Stimulated activated CD4-positive, alpha-beta T cell treated with anti-CD3 and anti-CD28 coated beads, TNF-alpha, amount 100 ng/mL, for 48 hours (primary cell): ENCODE measurements at places on chromosomes 16 and 17.

DNA sequence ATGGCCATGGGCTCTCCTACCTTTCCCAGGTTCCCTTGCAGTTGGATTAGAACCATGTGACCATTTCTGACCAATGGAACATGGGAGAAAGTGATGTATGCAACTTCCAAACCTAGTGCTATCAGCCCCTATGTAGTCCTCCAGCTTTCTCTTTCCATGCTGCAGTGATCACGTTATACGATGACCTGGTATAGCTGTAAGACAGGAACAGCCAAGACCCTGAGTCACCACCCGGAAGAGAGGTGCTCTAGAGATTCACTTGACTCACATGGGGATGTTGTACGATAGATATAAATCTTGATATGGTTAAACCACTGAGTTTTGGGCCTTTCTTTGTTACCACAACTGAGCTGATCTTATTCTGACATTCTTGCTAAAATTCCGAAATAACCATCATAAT lies 65.1 kb downstream of the NOG start:
- no peak for DNase-seq

- DNase-seq, result no peak
These were observed 56.3 kb upstream of the CDH11 start for GRCh38 chr16:65178151-65178550.

GRCh38 chr17:4476511-4477070 lies 22.1 kb upstream of the SPNS2 start:
- DNase-seq, result no peak

DNA sequence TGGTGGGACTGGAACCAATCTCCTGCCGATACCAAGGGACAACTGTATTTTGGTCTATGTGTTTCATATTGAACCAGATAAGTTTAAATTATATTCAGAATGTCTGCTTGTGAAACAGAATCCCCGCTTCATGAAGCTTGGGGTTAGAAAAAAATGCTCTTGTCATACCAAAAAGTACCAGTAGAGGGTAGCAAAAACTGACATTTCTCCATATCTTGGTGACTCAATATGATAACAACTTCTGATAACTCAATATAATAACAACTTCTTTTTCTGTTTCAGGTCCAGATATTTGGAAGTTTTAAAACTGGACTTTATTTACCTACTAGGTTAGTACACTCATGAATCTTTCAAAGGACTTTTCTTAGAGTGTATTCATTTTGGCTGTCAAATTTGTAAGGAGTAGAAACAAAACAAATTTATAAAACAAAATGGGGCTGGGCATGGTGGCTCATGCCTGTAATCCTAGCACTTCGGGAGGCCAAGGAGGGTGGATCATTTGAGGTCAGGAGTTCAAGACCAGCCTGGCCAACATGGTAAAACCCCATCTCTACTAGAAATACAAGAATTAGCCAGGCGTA lies 52.3 kb upstream of the ADCY7 start:
- no peak for DNase-seq

- DNase-seq, result no peak
These were observed at the start of gene VAT1 for GRCh38 chr17:43021741-43022512. Gene VAT1 (minus strand): TSS chr17:43022385. CDS start chr17:43022322, 63 bp downstream.

- DNase-seq, result no peak
These were observed 66.6 kb downstream of the WSB1 start for GRCh38 chr17:27360507-27360906.

DNA sequence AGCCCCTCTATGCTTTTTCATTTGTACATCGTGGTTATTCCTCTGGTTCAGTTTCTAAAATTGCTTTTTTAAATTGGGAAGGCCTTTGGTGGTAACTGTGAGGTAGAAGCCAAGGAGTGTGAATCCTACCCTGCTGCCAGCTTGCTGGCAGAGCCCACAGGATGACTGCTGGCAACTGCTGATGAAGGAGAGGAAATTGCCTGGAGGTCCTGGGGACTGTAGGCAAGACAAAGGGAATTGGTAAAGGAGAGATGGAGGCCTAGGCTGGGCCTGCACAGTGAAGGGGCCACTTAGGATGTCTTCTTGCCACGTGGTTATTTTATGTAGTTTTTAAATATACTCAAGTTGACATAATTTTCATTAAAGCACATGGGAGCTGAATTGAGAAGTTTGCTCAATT lies 15.8 kb downstream of the C17orf58 start:
- DNase-seq, result no peak

DNA sequence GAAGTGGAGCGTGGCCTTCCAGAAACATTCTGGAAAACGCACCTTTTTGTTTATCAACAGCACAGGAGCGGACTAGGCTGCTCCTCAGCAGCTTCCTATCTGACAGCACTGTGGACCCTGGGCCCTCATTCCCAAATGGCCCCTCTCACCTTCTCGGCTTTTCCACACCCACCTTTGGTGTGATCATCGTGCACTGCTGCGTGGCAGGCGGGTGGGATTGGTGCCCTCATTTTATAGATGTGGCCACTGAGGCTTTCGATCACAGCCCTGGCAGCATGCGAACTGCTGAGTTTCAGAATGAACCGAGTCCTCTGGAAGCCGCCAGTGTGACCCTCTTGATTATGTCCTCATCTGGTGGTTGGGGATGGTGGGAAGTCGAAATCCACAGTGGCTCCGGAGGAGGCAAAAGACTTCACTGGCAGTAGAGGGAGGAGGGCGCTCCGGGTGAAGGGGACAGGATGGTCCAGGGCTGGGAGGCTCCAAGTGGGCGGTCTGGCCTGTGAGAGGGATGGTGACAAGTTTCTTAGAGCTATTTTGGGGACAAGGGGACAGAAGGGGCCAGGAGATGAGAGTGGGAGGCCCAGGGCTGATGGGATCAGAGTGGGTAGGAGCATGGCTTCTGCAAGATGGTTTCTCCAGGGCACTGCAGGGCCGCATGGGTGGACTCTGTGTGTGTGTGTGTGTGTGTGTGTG lies 49.5 kb downstream of the NKD1 start:
- DNase-seq, result no peak

DNA sequence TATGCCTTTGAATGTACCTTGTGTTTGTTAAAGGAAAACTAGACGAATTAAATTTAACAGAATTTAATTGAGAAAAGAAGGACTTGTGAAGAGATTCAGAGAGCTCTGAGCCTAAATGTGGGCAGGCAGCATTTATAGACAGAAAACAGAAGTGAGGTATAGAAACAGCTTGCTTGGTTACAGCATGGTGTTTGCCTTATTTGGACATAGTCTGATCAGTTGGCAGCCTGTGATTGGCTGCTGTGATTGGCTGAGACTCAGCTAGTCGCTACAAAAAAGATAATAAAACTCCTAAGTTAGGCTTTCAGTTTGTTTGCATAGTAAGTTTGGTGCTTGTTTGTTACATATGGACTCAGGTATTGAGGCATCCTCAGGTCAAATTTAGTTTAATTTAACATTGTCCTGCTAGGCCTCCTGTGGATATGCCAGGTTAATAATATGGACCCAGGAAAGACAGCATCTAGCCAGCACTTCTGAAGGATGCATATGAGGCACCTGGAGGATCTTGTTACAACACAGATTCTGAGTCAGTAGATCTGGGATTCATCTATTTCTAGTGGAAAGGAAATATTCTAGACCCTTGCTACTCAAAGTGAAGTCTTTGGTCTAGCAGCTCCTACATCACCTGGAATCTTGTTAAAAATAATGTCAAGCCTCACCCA lies 43.4 kb downstream of the SLFN5 start:
- no peak for DNase-seq

DNA sequence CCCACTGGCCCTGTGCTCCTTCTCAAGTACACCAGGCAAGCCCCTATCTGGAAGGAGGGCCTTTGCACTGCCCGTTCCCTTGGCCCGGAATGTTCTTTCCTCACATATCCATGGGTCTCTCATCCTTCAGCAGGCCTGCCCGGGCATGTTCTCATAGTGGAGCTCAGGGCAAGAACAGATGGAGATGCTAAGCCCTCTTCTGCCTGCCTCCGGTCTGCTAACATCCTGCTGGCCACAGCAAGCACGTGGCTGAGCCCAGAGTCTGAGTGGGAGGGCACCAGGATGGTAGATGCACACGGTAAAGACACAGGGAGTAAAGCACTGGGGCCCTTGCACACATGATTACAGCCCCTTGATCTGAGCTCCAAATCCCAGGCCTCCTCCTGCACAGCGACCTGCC lies 19.8 kb upstream of the ANKRD40CL start:
- DNase-seq, result no peak

DNA sequence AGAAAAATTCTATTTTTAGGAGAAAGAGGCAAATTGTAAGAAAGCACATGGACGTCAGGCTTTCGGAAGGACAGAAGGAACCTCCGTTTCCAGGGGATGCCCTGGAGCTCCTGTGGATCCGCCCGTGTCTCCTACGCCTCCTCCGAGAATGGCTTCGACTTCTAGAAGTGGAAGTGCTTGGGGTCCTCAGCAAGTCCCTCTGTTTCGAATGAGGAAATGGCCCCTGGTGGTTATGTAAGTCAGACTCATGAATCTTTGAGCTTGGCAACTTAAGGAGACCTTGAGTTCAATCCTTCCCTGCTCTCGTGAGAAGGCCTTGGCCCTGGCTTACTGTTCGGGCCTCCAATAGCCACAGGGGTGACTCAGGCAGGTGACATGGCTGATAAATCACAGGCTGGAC lies 38.9 kb downstream of the COX4I1 start:
- no peak for DNase-seq

GRCh38 chr16:57003439-57004386 lies 14.4 kb downstream of the NLRC5 start:
- no peak for DNase-seq

- DNase-seq, result no peak
These were observed 115.0 kb downstream of the RAP1GAP2 start for GRCh38 chr17:2911035-2911754.

DNA sequence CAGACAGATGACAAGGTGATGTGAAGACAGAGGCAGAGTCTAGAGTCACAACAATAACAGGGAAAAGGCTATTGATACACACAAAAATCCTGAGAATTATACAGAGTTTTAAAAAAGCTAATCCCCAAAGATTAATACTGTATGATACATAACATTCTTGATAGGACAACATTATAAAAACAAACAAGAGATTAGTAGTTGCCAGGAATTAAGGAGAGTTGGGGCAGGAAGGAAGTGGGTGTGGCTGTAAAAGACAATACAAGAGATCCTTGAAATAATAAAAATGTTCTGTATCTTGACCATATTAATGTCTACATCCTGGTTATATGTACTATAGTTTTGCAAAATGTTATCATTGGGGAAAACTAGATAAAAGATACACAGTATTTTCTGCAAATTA lies 309.5 kb upstream of the PMFBP1 start:
- no peak for DNase-seq

DNA sequence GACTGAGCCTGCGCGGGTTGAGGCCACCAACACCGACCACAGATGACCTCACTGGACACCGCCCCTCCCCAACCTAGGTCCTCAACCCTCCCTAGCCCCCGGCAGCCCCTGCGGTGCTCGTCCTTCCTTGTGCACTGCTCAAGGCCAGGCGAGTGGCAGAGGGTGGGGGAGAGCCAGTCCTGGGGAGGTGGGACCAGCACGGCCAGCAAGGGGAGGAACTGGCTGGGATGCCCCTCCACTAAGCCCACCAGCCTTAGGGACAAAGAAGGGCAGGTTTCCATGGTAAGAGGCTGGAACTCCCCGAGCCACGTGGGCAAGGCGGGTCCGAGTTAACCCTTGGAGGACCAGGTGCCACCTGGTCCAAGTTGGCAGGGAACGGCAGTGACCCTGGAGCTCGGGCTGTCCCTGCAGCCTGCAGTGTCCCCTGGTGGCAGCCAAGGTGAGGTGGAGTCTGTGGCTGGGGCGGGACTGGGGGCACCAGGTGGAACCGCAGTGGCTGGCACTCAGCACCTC lies 9.2 kb downstream of the FSCN2 start:
- no peak for DNase-seq

DNA sequence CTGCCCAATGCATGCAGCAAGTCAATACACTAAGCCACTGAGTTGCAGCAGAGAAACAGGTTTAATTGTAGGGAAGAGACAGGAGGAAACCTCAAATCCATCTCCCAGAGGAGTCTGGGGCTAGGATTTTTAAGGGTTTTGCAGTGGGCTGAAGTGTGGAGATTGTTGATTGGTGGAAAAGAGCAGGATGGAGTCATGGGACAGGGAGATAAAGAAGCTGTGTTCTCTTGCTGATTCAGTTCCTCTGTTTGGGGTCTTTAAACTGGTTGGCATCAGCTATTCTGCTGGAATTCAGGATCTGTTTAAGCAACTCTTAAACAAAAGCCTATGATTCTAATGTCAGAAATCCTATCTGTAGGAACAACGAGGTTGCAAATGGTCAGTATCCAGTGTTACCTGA lies 180.8 kb upstream of the CACNG3 start:
- DNase-seq, result no peak

- no peak for DNase-seq
These were observed 6.8 kb downstream of the LDHD start for GRCh38 chr16:75109732-75110243.

DNA sequence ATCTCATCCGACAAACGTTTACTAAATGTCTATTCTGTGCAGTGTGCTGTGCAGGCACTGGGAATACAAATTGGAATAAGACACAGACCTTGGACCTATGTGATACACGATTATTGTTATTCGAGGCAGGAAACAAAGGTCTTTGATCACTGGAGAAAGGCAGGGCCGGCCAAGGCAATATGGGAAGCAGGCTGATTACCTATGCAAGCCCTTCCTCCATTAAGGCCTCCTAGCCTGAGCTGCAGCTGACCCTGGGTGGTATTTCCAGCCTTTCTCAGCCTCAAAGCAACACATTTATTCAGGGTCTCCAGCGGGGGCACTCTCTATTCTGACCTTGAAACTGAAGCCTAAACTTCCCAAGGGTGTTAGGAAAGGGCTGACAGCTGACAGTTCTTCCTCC lies 13.4 kb downstream of the ST6GALNAC1 start:
- DNase-seq, result no peak

DNA sequence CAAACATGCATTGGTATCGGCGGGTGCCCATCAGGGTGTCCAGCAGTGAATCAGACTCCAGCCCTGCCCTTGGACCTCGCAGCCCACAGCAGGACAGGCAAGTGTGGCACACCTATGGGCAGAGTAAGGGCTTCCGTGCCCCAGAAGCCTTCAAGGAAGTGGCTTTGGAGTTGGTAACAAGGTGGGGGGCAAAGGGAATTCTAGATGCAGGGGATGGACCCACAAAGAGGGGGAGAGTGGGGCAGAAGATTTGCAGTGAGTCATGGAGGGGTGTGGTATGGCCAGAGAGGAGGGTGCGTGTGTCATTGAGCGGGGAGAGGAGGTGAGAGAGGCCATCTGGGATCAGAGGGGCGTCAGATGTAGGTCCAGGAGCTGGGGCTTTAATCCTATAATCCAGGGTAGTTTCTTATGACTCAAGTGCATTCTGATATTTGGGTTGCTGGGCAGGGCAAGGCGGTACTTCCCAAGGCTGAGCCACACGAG lies 8.5 kb upstream of the SPNS2 start:
- no peak for DNase-seq

- DNase-seq, result no peak
These were observed 34.0 kb downstream of the RHBDL3 start for GRCh38 chr17:32299580-32300164.

GRCh38 chr16:815861-816260 lies 15.3 kb upstream of the GNG13 start:
- no peak for DNase-seq
